CD4-positive, alpha-beta T cell treated with Interleukin-6 at 100 ng/mL for 8 hours (primary cell): ENCODE measurements at places on chromosomes 2 and 18.

- no peak for DNase-seq
Measured at GRCh38 chr2:227608561-227609338, 5.9 kb downstream of the SCYGR3 start.

DNA sequence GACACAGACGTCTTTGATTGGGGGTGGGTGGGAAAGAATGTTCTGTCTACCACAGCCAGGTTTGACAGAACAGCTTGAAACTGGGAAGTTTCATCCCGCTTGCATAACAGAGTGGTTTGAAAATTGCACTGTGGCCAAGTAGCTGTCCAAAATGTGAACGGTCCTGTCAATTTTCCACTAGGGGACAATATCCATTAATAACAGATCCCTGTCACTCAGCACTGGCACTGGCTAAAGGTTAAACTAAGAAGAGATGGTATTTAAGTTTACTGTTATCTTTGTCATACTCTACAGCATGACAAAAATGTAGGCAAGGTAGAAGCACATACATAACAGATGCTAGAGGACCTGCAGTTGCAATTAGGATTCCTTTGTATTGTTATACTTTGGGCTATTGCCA is 55.6 kb upstream of the ACMSD start:
- no peak for DNase-seq

DNA sequence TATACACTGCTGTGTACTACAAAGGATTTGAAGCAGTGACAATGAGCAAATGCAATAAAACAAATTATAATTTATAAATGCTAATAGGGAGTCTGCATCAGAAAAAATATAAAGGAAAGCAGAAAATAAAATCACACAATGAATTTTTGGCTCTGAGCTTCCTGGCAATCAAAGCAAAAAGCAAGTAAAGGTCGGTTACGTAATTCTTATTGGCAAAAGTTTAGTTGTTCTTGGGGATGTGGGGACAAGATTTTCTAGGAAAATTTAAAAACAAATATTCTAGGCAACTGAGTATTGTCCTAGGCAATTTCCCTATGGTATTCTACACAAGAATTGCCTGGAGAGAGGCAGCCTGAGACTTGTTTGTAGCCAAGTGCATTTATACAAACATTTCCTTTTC is 1.8 kb downstream of the ORC2 start:
- DNase-seq, result no peak

DNA sequence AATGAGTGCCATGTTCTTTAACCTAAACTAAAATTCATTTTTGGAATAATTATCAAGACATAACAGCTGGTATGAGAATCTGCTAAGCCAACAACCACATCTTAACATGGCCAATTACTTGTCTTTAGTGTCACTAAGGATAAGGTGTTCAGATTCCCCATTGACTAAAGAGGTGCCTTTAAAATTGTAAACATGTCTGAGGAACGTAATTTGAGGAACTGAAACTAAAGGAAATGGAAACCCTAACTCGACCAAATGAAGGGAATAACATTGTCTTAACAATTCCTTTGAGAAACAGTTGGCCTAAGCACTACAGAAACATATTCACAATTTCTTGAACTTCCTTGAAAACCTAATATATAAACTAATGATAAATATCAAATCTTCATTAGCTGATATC is 355.4 kb upstream of the GULP1 start:
- DNase-seq, result no peak

DNA sequence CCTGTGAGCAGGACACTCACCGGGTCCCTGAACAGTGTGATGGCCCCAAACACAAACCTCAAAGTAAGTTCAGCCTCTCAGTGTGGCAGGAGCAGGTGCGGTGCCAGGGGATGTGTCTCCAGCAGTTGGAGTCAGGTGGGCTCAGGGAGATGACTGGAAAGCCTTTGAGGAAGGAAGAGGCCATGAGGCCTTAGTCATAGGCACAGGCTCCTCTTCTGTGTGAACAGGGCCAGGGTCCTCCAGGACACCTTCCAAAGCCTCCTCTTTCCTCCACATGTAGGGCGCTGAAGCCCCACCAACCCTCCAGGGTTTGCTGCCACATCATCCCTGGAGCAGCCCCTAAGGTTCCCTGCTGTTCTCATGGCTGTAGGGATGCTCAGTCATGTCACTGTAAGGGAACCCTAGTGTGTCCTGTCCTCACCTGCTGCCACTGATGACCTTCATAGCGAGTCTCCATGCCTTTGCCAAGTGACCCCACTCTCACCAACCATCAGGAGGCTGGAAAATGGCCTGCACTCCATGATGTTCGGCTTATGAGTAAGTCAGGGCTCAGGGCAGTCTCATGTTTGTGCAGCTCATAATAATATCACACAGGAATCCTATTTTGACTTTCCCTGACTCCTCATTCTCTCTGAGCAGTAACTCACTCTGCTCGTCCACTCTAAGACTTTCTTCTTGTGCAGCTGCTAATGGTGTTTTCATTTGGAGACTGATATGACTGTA is 1152.9 kb downstream of the RPIA start:
- DNase-seq, result no peak

- no peak for DNase-seq
Measured at GRCh38 chr2:71555798-71556454, 102.6 kb downstream of the DYSF start.

- peak; percentile 20 for DNase-seq
Measured at GRCh38 chr2:85900366-85900765, 11.6 kb upstream of the ST3GAL5 start.

DNA sequence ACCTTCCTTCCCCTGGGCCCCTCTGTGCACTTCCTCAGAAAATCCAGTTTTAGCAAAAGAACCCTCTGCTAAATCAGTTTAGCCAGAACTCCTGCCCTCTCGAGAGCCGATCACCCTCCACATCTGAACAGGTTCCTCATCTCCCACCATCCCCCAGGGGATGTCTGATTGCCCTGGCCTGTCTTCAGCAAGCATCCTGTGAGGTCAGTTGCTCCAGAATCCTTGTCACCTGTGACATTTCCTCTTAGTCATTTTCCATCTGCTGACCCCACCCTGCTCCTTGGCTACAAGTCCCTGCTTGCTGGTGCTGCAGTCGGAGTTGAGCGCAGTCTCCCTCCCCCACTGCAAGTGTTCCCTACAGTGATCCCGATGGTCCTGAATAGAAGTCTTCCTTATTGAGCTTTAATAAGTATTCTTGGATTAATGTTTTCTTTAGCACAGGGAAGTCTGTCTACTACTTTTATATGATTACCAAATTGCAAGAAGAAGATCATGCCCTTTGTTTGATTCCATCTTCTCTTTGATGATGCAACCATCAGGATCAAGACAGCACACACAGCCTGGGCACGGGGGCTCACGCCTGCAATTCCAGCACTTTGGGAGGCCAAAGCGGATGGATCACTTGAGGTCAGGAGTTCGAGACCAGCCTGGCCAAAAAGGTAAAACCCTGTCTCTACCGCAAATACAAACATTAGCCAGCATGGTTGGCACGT is 30.9 kb upstream of the UBE2F start:
- no peak for DNase-seq

GRCh38 chr2:203730883-203731282 is 24.4 kb downstream of the CD28 start:
- no peak for DNase-seq

DNA sequence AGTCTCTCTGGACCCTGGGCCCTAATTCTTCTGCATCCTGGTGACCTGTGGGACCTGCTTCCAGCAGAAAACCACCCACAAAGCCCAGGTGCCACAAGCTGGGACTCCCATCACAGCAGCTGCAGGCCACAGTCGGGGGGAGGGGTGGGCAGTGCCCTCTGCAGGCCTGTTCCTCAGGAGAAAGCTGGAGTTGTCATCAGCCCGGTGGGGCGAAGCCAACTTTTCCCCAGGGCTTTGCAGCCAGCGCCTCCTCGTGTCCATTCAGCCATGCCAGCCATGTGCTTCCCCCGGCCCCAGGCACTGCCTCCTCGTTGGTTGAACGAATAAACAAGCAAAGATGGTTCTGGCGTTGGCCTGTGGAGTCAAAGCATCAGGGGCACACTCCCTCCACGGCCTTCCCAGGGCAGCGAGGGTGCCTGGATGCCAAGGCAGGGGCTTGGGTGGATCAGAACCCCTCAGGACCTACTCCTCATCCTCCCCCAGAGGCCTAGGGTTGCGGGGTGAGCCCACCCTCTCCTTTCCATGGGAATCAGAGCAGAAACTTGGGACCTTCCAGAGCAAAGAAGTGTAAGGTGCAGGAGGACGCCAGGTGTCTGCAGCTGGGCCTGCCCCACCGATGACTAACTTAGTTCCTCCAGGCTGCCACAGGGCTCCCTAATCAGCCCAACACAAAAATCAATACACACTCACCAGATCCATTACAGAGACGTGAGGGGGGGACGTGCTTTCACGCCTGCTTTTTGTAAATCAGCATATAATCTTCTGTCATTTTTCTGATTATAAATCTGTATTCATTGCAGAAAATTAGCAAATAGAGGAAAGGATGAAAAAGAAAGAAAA is 75.7 kb upstream of the RAB6C start:
- no peak for DNase-seq

DNA sequence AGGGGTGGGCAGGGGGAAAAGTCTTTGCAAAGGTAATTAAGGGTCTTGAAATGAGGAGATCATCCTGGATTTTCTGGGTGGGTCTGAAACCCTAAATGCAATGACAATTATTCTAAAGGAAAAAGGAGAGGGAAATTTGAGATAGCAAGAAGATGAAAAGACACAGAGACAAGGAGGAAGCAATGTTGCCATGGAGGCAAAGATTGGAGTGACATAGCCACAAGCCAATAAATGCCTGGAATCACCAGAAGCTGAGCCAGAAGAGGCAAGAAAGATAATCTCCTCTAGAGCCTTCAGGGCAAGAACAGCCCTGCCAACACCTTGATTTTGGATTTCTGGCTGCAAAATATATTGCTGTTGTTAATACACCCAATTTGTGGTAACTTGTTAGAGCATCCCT is 1246.3 kb upstream of the PIK3C3 start:
- DNase-seq, result no peak

GRCh38 chr2:136049991-136050920 is 64.8 kb upstream of the DARS1 start:
- DNase-seq, result no peak

- DNase-seq, result no peak
Measured at GRCh38 chr2:75140288-75140687, 59.0 kb downstream of the TACR1 start.

DNA sequence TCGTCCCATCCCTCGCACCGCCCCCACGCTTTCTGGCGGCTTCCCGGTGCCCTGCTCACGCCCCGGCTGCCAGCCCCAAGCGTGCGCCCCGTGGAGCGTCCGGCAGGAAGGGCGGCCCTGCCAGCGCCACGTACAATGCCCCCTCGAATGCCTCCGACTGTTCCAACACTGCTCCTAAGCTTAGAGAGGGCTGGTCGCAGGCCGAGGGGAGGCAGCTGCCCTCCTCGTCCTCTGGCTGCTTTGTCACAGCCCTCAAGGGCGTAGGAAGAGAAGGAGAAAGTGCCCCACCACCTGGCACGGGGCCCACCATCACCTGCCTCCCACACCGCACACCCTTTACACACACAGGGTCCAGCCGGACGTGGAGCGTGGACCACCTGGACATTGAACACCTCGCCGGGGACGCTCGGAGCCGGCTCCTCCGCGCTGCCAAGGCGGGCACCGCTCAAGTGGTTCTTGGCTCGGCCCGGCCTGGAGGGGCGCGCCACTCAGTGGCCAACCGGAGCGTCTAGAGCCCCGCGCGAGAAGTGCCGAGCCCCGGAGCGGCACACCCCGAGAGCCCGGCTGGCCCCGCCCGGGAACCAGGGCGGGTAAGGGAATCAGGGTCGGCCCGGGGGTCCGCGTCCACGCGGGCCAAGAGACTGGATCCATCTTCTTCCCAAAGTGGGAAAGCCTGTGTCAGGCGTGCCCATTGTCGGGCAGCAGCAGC is 830 bp downstream of the DNER start:
- no peak for DNase-seq

- peak; percentile 57 for DNase-seq
Measured at GRCh38 chr2:233270366-233270765, 18.9 kb downstream of the ATG16L1 start.

DNA sequence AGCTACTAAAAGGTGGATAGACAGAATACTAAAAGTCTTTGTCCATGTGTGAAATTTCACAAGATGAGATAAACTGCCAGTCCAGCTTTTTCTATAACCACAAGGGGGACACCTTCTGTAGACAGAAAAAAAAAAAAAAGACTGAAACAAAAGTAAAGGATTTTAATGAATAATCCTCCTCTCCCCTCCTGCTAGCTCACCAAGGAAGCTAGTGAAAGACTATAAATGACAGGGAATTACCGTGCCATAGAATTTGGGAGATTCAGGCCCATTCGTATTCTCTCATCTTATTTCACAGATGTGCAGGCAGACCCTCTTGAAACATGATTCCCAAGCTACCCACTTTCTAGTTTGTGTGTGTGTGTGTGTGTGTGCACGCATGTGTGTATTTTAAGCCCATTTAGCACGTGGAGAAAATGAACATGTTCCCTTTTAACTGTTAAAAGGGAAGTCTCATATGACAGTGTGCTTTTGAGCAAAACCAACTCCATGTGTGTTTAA is 36.3 kb upstream of the SLC8A1 start:
- no peak for DNase-seq

DNA sequence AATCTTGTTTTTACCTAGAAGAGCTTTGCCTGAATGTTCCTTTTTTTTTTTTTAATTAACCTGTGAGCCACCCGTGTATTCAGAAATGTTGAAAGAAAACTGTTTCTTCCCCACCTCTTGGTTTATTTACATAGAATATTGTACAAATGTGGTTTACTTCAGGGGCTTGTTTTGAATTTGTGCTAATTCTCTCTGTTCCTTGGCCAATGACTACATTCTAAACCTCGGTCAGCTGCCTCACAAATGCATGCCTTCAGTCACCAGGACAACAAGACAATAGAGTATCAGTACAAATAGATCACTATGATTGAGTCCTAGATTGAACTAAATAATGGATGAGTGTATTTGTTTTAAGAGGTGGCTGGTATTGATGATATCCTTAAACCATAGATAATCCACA is 36.0 kb downstream of the AGFG1 start:
- no peak for DNase-seq

DNA sequence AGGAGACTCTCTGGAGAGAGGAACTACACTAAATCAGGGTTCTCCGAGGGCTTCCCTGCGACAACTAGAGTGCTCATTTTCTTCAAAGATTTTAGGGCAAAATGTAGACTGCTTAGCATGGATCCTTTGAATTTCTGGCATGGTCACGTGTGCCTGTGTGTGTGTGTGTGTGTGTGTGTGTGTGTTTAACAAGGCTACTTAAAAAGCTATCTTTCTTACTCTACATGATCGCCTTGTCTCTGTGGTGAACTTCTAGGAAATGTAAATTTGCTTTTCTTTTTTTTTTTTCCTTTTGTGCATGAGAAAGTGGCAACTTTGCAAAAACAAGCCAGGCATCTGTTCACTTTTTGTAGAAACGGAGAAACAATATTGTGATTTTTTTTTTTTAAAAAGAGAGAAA is 43.9 kb downstream of the SOX11 start:
- no peak for DNase-seq

- DNase-seq, result no peak
Measured at GRCh38 chr2:208354964-208355381, 51.6 kb upstream of the PTH2R start.

GRCh38 chr18:55641486-55641885 is 53.5 kb upstream of the TCF4 start:
- no peak for DNase-seq

- DNase-seq, result no peak
Measured at GRCh38 chr2:65165558-65165957, 35.7 kb upstream of the RAB1A start.
